ENCODE measurements at places on chromosomes 7 and 10.

GRCh38 chr7:45610019-45610418 lies 35.9 kb downstream of the ADCY1 start:
- no peak for DNase-seq

- no peak for DNase-seq
Observed at GRCh38 chr10:75782463-75783248, 351.2 kb downstream of the LRMDA start.

DNA sequence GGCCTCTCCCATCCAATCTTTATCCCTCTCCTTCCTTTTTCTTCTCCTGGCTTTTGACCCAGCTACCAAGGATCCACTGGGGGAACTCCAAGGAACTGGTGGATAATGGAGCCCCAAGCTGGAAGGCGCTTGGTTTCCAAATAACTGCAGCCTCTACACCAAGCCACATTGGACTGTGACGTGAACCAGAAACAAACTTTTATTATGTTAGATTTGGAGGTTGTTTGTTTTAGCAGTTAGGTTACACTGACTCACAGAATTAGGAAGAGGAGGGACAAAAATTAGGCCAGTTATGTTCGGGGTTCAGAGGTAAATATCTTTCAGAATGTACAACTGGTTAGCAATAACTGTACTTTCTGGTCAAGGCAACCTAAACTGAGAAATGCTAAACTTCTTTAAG lies 21.3 kb upstream of the ANK3 start:
- no peak for DNase-seq

DNA sequence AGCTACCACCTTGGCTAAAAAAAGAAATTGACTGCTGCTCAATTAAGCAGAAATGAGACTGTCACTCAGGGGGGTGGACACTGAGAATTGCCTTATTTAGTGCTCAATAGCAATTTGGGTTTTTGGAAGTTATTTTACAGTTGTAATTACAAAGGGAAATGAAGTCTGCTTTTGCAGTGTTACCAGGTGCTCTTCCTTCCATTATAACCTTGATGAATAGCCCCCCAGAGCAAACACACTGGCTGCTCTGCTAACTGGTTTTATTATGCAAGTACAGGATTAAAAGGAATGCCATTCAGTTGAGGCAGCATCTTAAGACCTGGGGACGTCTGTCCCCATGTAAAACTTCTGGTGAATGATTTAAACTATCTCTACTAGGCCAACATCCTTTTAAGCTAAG lies 191.0 kb downstream of the EVX1 start:
- no peak for DNase-seq

DNA sequence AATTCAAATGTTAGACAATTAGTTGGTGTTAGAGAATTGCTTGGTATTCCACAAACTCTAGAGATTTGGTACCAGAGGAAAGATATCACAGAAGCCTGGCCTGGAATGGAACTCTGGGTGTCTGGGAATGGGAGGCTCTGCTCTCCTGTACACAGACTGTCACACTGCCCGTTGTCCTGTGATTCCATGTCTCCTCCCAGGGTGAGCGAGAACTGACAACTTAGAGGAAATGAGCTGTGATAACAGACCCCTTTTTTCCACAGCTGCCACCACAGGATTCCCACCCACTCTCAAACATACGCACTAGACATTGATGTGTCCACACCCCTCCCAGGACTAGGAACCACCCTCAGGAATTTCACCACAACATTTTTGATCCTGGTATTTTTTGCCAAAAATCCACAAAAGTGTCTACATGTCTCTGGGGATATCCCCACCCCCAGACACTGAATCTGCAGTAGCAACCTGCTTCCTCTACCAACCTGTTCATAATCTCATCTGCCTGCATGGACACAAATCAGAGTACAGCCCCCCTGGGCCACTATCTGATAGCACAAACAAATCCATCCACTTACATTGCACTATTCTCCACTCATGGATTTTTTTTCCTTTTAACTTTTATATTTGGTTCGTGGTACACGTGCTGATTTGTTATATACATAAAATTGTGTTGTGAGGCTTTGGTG lies 4.7 kb downstream of the ZNF273 start:
- no peak for DNase-seq

DNA sequence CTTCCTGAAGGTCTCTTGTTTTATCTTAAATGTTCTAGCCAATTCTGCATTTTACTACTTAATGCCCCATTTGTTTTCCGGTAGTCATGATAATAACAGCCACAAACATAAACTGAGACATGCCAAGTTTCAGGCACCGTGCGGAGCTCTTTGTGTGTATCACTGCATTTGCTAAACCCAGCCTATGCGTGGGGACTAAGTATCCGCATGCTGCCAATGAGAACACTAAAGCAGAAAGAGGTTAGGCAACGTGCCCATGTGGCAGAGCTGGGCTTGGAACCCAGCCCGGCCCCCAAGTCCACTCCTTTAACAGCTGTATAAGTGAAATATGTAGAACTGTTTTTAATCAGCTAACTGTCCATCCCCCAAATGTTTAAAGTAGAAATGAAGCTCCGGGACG lies 54.1 kb downstream of the SLIT1 start:
- no peak for DNase-seq

- no peak for DNase-seq
Observed at GRCh38 chr7:137732168-137732567, 114.6 kb downstream of the DGKI start.

DNA sequence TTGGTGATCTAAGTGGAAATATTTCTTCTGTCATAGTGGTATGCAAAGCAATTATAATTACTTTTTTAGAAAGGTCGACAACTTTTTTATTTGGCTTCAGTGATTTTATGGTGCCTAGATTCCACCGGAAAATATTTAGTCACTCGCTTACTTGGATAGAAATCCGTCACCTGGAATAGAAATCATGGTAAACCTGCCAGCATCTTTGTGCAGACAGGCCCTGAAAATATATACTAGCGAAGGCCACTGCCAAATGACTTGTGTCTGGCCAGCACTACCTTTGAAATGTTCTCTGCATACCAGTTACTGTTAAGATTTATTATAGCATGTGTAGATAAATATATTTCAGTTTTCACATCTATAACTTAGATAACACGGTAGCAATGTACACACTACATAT lies 226.4 kb downstream of the AGMO start:
- DNase-seq = no peak

DNA sequence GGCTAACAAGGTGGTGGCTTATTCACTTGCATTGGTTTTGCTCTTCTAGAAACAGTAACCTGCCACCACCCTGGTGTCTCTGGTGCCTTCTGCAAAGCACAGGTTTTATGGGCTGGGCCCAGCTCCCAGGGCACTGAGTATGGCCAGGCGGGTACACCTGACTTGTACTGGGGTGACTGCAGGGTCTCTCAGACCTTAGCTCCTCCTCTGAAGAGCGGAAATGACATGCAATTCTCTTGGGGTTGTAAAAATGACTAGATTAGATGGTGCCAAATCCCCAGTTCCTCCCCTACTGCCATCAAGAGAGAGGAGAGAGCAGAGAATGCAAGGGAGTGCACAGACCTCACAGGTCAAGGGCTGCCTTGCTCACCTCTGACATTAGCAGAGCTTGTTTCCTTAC lies 14.7 kb downstream of the ESYT2 start:
- peak; percentile 44 for DNase-seq

- no peak for DNase-seq
Observed at GRCh38 chr7:77466450-77466849, 50.3 kb upstream of the GSAP start.

GRCh38 chr10:23065181-23065948 lies 30.0 kb upstream of the MSRB2 start:
- no peak for DNase-seq

DNA sequence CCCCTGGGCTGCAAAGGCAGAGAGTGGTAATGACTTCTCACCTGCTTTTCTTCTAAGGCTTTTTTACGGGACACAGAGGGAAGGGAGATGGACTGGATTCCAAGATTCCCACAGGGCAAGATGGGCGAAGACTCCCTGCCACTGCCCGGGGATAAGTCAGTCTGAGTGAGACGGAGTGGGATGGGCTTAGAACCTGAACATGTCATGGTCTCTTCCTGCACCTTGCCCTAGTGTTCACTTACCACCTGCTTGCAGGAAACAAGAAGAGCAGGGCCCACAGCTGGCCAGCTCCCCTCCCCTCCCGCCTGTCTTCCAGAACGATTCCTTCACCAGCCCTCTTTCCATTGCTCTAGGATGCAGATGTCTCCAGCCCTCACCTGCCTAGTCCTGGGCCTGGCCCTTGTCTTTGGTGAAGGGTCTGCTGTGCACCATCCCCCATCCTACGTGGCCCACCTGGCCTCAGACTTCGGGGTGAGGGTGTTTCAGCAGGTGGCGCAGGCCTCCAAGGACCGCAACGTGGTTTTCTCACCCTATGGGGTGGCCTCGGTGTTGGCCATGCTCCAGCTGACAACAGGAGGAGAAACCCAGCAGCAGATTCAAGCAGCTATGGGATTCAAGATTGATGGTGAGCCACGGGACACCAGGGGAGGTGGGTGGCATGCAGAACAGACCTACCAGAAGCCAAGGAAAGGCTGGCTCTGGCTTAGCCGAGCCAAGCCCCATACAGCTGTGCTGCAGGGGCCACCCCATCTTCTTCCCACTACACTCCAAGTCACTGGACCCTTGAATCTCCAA lies 1.3 kb downstream of the SERPINE1 start:
- DNase-seq = no peak

- DNase-seq = peak; percentile 69
Observed at GRCh38 chr7:23546897-23547572, 15.3 kb upstream of the TRA2A start.

DNA sequence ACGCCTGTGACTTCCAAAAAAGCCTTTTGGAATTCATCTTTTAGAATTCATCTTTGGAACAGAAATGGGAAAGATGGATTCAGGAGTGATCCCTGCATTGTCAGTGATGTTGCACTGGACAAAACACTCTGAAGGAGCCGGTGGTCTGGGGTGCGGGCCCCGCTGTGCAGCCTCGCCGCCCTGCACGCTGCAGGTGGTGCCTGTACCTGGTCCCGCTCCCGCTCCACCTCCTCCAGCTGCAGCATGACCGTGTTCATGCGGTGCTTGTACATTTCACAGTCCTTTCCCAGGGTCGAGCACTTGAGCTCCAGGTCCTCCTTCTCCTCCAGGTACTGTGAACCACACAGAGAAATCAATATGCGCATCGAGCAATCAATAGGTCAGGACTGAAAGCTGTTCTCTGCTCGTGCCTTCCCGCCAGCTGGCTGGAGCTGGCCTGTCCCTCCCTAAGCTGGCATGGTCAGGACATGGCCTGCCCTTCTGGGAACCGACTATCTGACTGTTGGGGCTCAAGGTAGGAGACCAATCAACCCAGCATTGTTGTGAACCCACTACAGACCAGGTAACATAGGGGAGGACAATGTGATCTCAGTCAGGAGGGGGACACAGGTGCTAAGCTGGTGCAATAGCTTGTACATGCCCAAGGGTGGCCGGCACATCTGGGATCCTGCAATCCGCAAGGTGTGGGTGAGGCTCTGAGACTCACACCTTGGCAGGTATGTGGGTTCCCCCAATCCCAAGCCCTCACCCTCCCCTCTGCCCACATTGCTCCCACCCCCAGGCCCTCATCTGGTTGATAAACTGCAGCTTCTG lies 93.8 kb upstream of the GNA12 start:
- DNase-seq = no peak

Data from stimulated activated naive CD8-positive, alpha-beta T cell treated with anti-CD3 and anti-CD28 coated beads, Interleukin-15, Interleukin-2, amounts not matched to agents 100 U/mL and 50 U/mL, for 24 hours (primary cell).